Activated CD4-positive, CD25-positive, alpha-beta regulatory T cell treated with anti-CD3 and anti-CD28 coated beads, Interleukin-2, amount 50 U/mL, for 24 hours (primary cell): ENCODE measurements at places on chromosomes 2 and 18.

GRCh38 chr18:27717816-27718215, 459.1 kb downstream of the CDH2 start:
- ATAC-seq, result no peak

DNA sequence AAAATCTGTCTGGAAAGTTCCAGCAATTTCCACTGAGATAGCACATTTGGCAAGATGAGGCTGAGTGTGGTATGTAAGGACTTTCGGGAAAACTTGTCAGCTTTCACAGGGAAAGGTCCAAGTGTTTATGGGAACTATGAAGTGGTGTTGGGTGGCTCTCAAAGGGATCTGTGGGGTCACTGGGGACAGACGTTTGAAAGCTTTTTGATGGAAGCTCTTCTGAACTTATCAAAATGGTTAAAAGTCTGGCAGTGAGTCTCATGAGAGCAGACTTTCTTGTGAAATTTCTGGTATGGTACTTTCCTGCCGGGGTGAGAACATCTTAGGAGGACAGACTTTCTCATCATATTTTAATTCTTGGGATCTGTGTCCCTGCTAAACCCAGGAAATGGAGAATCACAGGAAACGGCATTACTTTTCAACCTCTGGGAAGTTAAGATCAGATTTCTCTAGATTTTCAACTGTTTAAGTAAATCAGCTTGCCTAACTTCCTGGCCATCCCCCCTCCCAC, 546.3 kb upstream of the ZEB2 start:
- no peak for ATAC-seq

DNA sequence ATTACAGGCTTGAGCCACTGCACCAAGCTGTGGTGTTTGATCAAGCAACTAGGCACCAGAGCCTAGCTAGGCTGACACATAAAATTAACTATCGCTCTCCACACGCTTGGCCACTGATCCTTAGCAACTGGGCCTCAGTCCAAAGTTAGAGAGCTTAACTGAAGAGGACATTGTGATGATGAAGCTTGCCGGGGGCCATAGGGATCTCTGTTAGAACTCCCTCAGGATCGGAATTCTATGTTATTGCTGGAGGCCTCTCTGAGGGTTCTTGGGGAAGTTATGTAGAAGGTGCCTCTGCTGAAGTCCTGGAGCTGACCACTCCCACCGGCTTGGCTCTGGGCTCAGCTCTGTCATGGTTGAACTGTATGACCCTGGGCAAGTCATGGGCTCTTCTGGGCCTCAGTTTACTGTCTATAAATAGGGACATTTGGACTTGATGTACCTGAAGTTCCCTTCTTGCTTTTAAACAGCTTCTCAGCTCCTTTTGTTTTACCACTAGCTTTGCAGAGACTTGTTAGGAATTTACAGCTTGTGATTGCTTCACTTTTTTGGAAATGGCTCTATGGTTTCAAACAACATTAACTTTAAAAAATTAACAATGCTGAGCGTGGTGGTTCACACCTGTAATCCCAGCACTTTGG, 44.1 kb downstream of the GATA6 start:
- ATAC-seq, result no peak

GRCh38 chr2:149036507-149037293, 1.8 kb upstream of the LYPD6B start:
- ATAC-seq, result no peak

GRCh38 chr2:190137561-190137960, 75.0 kb upstream of the MSTN start:
- no peak for ATAC-seq

DNA sequence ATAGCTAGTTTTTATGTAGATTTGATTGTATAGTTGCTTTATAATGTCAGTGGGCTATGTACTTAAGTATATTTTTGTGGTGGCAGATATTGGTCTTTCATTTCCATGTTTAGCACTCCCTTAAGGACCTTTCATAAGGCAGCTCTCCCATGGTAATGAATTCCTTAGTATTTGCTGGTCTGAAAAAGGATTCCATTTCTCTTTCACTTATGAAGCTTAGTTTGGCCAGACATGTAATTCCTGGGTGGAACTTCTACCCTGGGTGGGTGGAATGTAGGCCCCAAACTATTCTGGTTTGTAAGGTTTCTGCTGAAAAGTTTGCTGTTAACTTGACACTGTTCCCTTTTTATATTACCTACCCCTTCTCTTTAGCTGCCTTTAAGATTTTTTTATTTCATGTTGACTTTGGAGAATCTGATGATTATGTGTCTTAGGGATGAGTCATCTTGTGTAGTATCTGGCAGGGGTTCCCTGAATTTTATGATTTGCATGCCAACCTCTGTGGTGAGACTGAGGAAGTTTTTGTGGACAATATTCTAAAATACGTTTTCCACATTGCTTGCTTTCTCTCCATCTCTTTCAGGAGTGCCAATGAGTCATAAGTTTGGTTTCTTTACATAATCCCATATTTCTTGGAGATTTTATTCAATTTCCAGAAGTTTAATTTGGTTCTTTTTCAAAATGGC, 65.4 kb upstream of the VRK2 start:
- ATAC-seq, result no peak

DNA sequence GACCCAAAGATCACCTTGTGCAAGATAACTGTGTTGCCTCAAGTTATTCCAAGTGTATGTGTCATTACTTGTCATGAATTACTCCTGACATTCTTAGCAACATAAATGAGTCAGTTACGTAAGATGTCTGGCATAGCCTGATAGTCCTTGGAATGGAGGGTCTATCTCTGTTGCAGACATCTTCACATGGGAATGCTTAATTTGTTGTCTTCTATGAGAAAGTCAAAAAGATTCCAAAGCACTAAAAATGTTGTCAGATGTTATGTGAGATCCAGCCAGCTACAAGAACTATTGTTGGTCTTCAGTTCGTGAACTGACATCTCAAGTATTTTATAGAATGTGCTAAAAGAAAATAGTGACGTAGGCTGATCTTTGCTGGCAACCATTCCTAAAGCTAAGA, 178.2 kb upstream of the RASGRP3 start:
- no peak for ATAC-seq

GRCh38 chr2:73370348-73370747, 15.3 kb upstream of the ALMS1 start:
- ATAC-seq, result no peak

DNA sequence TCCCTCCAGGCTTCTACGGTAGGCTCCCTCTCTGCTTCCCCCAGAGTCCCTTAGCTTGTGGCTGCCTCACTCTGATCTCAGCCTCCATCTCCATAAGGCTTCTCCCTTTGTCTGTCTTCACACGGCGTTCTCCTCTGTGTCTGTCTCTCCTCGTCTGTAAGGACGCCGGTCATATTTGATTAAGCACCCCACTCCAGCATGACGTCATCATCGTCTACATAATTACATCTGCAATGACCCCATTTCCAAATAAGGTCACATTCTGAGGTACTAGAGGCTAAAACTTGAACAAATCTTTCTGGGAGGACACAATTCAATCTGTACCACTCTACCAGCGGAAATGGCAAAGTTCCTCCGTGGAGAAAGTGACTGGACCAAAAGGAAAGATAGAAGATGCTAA, 8.3 kb upstream of the COL6A3 start:
- no peak for ATAC-seq

- no peak for ATAC-seq
These were observed 92.7 kb downstream of the USP40 start for GRCh38 chr2:233473878-233474277.

DNA sequence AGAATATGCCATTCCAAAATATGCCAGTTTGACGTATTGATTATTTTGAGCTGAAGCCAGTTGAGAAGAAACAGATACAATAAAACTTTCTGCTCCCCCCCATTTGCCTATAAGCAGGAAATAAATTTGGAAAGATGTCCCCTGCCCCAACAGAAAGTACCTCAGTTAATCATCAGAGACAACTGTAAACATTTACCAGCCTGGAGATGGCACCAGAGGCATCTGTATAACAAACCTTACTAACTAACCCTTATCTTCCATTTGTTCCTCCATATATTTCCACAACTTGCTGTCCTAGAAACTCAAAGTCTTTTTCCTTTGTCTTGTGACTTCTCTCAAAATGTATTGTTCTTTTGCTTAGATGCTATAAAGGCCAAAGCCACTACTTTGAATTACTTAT, 93.8 kb downstream of the AKAIN1 start:
- no peak for ATAC-seq

DNA sequence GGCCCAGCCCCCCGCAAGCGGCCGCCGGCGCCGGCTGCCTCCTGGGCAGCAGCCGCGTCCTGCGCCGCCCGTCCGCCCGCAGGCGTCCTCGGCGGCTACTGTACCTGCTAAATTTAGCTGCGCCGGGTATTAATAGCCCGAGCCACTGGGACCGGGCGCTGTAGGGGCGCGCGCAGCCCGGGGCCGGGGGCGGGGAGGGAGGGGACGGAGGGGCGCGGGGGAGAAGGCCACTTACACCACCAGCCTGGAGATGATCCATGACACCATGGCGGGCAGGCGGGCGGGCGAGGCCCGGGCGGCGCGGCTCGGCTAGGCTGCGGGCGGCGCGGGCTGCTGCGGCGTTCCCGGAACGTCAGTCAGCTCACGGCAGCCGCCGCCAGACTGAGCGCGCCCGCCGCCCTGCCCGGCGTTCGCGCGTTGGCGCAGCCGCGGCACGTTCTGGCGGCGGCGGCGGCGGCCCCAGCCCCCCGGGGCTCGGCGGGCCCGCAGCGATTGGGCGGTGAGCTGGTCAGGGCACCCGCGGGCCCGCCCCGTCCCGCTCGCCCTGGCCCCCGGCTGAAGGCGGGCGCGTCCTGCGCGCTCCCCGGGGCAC, at the start of gene REEP1:
REEP1 (minus strand) TSS at position 383 of the 592 bp plus-strand sequence; CDS start at position 267, 116 bp downstream.
- ATAC-seq, result peak; percentile 36

DNA sequence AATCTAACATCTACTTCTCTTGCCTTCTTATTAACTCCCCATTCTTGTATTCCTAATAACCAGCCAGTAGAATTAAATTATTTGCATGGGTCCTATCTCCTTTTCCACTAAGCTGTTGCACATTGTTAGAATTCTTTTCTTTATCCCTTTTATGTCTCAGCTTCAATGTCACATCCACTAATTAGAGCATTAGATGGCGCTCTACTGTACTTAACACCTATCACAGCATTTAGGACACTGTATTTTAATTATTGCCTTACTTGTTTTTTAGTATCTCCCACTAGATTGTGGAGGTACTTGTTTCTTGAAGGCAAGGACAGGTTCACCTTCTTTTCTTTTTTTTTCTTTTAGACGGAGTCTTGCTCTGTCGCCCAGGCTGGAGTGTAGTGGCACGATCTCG, 3.8 kb downstream of the LIPT1 start:
- ATAC-seq, result no peak

- no peak for ATAC-seq
These were observed 15.2 kb downstream of the SMYD1 start for GRCh38 chr2:88082781-88083180.

GRCh38 chr18:22342625-22343024, 75.1 kb downstream of the CTAGE1 start:
- peak; percentile 54 for ATAC-seq

DNA sequence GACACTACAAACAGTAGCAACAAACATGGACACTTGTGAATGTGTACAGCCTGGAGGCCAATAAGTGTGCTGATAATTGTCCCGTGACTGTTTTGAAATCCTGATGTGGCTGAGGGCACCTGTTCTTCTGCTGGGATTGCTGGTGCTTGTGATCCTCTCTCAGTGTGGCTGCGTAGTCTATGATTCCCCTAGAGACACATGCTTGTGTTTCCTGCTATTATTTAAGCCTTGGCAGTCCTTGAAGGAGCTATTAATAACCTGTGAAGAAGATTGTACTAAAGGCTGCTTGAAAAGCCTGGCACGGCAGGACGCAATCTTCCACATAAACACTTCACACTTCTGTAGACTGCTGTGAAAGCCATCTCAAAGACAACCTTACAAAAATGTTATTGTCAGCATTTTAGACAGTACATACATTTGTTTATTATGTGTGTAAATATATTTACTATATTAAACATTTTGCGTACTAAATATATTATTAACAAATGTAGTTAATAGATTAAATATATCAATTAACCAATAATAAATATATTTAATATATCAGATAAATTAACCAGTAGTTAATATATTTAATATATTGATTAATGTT, 71.4 kb downstream of the GALR1 start:
- ATAC-seq, result no peak

DNA sequence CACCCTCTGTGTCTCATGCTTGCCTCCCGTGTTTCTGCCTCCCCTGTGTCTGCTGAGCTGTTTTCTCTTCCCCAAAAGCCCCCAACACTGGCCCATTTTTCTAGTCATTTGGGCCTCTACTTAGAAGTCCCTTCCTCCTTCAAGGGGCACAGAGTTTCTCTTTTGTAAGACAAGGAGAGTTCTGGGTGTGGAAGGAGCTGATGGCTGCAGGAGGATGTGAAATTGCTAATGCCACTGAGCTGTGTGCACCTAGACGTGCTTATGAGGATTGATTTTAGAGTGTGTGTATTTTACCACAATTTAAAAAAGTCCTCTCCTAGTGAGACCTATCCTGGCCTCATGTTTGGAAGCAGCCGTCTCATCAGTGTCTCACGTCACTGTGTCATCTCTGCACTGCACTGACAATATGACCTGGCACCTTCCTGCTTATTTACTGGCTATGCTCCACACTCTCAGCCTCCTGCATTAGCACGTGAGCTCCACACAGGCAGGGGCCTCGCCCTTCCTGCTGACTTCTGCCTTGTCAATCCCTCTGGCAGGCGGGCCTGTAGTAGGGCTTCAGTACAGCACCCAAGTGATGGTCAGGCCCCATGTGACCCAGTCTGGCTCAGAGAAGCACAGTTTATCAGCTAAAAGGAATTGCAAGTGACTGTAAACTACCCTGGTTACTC, 8.0 kb upstream of the MBP start:
- peak; percentile 89 for ATAC-seq

- no peak for ATAC-seq
These were observed 210.9 kb downstream of the L3MBTL4 start for GRCh38 chr18:6203791-6204190.

DNA sequence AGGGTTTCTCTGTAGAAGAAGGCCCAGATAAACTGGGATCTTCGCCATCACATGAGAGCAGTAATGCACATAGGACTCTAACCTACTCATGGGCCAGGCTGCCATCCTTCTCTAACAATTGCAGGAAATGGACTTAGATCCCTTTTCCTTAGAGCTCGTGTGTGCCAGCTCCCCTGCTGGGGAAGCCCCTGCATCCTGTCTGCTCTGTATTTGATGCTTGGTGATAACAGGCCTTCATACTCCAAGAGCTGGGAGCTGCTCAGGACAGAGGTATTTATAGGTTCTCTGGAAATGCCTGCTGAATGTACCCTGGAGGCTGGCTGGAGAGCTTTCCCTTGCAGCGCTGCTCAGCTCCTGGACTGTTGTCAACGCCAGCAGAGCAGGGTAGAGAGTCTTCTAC, 249.6 kb downstream of the MTX2 start:
- ATAC-seq, result no peak

GRCh38 chr2:236402033-236402790, 138.0 kb upstream of the ASB18 start:
- ATAC-seq, result no peak

DNA sequence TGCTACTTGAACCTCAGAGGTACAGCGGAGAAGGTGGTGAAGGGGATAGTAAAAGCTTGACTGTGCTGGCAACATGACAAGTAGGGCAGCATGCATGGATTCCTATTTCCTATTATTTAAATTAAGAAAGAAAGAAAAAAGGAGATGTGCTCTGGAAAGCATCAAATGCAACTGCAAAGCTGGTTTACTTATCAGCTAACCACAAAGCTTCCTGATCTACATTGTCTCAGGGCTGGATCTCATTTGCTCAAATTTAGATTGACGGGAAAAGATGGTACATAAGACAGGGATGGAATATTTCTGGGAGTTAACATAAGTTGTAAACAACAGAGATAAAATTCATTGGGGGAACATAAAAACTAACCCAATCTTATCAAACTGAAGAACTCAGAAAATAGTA, 178.0 kb downstream of the RIT2 start:
- ATAC-seq, result no peak
